ENCODE measurements at places on chromosomes 16 and 17.

GRCh38 chr17:65538675-65539529 lies 22.5 kb downstream of the AXIN2 start:
- no peak for DNase-seq

- DNase-seq: no peak
These were observed 99.5 kb upstream of the DNAH17 start for GRCh38 chr17:78676412-78677302.

DNA sequence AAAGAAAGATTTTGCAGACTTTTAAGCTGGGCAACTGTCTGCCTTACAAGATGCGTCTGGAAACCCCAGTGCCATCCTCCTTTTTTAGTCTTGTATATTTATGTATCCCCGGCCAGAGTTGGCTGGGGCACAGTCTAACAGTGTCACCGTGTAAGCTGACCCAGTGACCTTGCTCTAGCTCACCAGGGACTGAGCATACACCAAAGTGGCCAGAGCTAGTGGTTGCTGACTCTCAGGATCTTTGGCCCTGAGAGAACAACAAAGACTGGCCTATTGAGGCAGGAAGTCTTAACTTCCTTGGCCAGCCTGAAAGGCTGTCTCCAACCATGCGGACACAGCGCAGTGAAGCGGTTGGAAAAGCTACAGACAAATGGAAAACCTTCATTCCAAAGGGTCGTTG lies 745.2 kb downstream of the WWOX start:
- no peak for DNase-seq

GRCh38 chr16:920717-921116 lies 50.1 kb downstream of the LMF1 start:
- DNase-seq: no peak

- DNase-seq: no peak
These were observed 860 bp upstream of the DCAF7 start for GRCh38 chr17:63549289-63549945.

DNA sequence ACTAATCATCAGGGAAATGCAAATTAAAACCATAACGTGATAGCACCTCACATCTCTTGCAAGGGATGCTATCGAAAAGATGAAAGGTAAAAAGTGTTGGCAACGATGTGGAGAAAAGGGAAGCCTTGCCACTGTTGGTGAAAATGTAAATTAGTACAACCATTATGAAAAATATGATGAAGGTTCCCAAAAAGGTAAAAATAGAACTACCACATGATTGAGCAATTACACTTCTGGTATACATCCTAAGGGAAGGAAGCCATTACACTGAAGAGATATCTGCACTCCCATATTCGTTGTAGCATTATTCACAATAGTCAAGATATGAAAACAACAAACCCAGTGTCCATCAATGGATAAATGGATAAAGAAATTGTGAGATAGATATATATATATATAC lies 21.5 kb downstream of the ABCA10 start:
- DNase-seq: no peak

- DNase-seq: no peak
These were observed 2.4 kb upstream of the MRM1 start for GRCh38 chr17:36598951-36599401.

DNA sequence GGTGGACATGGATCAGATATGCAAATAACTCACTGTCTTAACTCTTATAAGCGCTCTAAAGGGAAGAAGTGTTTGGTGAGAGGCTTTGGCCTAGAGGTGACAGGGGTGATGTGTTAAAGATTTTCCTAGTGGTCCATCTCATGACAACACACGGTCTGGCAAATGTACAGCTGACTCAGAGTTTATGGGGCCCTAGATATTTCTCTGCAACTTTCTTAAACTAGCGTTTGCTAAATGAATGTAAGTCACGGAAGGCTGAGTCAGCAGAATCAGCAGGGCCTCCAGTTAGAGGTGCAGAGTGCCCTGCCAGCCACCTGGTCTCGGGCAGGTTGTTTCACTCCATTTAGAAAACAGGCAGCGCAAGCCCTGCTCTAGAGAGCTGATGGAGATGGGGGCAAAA lies 40.1 kb downstream of the CLEC16A start:
- no peak for DNase-seq

DNA sequence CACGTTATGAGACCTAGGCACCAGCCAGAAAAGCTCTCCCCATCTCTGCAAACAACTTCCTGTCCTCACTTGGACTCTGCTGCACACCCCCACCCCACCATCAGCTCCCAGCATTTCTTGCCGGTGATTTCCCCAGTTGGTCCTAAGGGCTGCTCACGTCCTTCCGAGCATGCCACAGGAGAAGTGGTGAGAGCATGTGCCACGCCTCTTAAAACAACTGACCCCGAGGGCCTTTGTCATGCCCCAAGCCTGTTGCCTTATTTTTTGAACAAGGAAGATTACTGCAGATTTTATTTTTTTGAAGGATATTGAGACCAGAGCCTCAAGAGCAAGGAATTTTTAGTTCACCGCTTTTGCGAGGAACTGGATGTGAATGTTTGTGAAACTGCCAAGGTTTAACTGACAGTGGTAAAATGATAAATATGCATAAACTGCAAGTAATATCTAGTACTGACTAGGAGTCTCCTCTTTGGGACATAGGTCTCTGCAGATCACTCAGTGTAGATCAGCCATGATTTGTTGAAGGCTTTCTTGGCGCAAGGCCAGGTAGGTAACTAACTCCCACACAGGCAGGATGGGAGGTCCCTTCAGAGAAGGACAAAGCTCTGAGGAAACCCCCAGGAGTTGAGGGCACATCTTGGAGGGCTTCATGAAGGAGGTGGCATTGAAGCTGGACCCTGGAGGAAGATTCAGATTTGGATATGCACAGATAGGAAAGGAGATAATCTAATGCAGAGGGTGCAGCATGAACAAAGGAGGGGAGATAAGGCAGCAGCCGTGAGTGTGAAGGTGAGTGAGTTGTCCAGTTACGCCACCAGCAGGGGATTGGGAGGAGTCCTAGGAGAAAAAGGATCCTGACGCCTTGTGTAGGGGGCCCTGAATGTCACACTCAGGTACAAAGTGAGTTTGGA lies 44.7 kb downstream of the TMEM132E start:
- DNase-seq: no peak

DNA sequence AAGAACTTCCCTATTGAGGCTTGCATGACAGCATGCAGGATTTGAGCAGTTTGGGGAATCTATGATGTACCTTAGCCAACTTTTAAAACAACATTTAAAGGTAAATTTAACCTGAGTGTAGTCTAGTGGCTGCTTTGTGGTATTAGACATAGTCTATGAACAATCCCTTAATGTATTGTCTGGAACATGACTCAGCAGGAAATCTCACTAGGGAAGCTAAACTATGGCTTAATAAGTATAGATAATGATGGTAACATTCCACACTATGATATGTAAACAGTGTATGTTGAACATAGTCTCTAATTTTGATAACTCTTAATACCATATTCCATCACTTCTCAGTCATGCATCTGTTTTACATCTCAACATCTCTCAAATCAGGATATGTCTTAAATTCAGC lies 52.1 kb upstream of the SLC12A3 start:
- no peak for DNase-seq

DNA sequence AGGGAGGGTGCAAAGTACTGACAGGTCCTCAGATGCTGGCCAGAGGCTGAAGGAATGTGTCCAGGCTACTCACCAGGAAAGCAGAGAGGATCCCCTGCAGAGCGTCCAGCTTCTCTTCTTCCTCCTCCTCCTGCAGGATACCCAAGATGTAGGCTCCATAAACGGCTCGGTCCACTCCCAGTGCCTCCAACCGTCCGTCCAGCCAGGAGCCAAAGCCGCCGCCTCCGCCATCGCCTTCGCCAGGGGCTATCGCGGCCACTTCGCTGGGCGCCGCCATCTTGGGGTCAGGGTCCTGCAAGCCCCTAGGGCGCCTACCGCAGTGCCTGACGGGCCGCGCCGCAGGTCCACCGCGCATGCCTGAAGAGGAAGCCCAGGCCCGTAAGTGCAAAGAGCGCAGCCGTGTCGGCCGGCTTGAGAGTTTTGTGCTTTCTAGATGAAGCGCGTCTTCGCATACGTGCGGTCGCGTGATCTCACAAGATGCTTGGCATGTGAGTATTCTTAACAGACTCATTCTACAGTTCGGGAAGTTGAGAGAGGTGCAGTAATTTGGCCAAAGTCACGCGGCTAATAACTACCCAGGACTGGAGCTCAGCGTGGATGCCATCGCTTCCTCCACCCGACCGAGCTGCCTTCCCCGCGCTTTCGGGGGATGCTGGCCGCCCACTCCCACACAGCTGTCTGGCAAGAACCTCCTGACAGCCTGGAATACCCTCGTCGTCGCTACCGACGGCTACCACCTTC lies at the start of gene CCDC43:
CCDC43 (minus strand) TSS at position 300 of the 741 bp plus-strand sequence; CDS start at position 277, 23 bp downstream.
- DNase-seq: peak; percentile 88

GRCh38 chr17:49388290-49388640 lies 26.2 kb upstream of the ZNF652 start:
- no peak for DNase-seq

- DNase-seq: no peak
These were observed 20.6 kb downstream of the B9D1 start for GRCh38 chr17:19341641-19342610.

All from activated T-cell treated with anti-CD3 and anti-CD28 coated beads for 1 hour (primary cell).